ENCODE measurements at places on chromosomes 1 and 21.

DNA sequence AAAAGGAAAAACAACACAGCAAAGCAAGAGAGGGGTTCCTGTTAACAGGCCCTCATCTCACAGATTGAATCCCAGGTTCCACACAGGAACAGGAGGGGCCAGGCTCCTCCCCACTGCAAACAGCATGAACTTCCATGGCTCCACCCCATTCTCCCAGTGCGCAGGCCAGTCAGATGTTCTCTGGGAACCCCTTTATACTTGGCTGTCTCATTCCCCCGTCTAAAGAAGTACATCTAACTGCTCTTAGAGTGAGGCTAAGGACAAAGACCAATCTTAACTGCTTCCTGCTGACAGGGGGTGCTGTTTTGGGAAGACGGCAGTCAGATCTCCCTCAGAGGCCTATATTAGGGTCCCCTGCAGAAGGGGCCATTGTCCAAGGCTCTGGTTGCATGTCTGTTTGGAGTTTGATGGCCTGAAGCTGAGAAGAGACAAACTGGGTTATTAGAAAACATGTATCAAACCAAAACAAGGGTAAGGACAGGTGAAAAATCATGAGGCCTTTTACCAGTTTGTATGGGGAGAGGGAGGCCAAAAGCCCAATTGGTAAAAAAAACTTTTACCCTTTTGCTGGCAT is 10.5 kb upstream of the NASP start:
- DNase-seq = no peak

DNA sequence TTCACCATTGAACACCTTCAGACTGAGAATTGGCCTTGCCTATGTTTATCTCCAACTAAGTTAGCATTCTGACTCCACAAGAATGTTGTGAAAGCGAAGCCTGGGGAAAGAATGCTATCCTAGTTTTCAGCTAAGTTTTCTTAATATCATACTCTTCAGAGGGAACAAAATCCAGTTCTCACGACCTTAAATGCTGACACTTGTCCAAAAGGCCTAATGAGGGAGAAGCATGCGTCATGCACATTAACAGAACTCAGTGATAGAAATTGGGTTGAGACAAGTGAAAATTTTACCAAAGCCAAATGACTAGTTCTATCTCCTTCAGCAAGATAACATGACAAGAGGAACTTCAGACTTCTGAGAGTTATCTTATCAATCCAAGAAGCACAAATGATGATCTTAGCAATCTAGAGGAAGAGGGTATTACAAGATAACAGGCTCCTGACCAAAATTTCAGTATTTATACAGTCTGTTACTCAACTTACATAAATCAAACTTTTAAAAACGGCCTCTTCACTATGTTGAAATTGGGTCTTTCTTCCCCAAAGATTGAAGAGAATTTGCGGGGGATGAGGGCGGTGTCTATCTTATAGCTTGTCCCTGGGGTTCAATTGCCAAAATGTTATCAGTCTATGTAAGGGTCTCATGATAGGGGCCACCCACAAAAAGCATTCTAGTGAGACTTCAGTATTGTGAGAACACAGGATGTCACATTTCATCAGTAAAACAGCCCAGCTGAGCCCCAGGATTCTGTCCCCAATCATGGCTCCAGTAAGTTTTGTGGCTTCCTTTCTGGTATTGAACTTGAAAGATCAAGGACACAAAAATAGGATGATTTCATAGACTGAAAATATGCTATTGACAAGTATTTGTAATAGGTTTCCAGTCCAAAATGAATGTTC is 26.5 kb upstream of the SLC45A3 start:
- no peak for DNase-seq

GRCh38 chr1:94863919-94864318 is 43.8 kb downstream of the SLC44A3 start:
- DNase-seq = no peak

DNA sequence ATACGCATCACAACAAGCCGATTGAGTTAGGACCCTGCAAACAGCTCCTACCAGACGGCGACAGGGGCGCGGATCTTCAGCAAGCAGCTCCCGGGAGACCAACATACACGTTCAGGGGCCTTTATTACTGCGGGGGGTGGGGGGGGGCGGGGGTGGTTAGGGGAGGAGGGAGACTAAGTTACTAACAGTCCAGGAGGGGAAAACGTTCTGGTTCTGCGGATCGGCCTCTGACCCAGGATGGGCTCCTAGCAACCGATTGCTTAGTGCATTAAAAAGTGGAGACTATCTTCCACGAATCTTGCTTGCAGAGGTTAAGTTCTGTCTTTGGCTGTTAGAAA is 162.0 kb downstream of the RUNX1 start:
- DNase-seq = no peak

DNA sequence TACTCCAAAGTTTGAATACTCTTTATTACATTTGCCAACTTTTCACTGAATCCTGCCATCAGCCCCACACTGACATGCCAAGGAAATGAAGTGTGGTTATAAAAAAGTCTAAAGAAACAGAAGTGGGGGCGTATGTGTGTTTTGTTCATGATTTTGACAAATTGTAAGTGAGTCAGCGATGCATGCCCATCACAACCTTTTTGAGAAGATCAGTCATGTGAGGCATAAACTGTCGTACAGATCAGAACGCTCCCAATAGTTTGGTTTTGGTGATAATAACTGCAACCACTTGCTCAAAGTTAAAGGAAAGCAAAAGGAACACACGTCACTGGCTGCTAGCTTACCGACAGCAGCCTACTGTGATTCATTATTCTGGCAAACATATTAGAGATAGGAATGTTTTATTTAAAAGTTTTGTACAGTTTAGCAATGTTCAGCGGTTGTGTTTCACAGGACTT is 95.6 kb downstream of the RGS2 start:
- no peak for DNase-seq

- no peak for DNase-seq
Measured at GRCh38 chr1:86195281-86195680, 38.7 kb upstream of the COL24A1 start.

- DNase-seq = no peak
Measured at GRCh38 chr1:221053889-221054288, 174.6 kb downstream of the HLX start.

All from cerebellar nuclear complex (tissue), 1 donor.